ENCODE measurements at places on chromosomes 1 and 21. TPM values are rescaled to one million over a fixed set of nuclear protein-coding genes. Genes with fewer than 3 reads are reported as not detected.

DNA sequence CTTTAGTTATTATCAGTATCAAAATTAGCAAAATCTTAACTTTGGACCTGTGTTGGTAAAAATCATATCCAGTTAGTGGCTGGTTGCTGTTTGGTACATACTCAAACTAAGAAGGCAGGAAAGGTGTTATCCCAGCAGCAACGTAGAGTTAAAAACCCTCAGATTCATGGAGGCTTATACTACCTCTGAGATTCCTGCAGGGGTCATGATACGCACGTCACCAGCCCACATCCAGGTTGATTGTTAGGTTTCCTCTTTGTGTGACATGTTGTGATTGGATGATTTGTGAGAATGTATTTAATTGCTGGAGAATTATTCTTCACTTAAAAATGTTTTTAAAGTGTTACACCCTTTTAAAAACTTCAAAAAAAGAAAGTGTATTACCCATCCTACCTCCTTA, 423.3 kb upstream of the ADGRL2 start:
- DNase-seq, result no peak

- no peak for DNase-seq
Measured at GRCh38 chr1:67336783-67337182, 29.1 kb downstream of the IL12RB2 start.

Gene EPHB2
- polyA plus RNA-seq, result 15.9 TPM

GRCh38 chr1:245585252-245585959, 430.6 kb downstream of the KIF26B start:
- DNase-seq, result no peak

DNA sequence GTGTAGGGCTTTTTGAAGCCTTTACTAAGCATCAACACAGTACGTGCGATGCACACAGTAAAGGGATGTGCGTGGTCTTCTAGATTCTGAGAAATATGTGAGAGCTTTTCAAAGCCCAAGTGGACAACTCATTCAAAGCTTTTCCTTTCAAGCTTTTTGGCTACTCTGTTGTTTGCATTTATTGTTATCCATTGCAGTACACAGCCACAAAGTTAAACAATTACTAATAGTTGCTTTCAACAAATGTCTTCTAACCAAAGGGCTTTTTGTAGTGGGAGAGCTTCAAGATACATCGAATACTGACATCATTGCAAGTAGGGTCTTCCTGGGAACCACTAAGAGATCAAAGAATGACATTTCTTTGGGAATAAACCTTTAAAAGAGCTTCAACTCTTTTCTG, 97.9 kb upstream of the ETV3 start:
- DNase-seq, result no peak

Gene IFI16
- 61.8 TPM for polyA plus RNA-seq

Gene RGS13
- not detected for polyA plus RNA-seq

GRCh38 chr1:183303901-183304300, 114.3 kb downstream of the NMNAT2 start:
- no peak for DNase-seq

DNA sequence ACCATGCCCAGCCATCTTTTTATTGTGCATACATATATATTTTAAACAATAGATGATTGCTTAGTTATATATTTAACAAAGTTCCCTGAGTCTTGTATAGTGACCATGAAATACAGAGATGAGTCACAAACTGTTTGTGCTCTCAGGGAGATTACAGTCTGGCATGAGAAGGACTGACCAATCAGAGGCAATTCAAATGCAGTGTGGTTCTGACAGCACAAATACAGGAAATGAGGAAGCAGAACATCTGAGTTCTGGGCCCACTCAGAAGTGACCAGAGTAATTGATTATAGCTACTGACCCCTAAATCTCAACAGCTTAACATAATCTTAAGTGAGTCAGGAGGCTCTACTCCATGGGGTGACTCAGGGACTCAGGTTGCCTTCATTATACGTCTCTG, 534.5 kb downstream of the OMA1 start:
- no peak for DNase-seq

Gene MFAP2
- polyA plus RNA-seq, result 213 TPM

Gene SMPDL3B
- polyA plus RNA-seq, result 12.4 TPM

- no peak for DNase-seq
Measured at GRCh38 chr1:54499360-54500106, 48.5 kb upstream of the ACOT11 start.

GRCh38 chr1:12458571-12458970, 159.4 kb downstream of the DHRS3 start:
- DNase-seq, result no peak

Gene AZIN2
- 5.9 TPM for polyA plus RNA-seq

All from right renal pelvis (tissue), 4 donors.